AG20443 (cell line): ENCODE measurements at places on chromosomes 7 and 10.

DNA sequence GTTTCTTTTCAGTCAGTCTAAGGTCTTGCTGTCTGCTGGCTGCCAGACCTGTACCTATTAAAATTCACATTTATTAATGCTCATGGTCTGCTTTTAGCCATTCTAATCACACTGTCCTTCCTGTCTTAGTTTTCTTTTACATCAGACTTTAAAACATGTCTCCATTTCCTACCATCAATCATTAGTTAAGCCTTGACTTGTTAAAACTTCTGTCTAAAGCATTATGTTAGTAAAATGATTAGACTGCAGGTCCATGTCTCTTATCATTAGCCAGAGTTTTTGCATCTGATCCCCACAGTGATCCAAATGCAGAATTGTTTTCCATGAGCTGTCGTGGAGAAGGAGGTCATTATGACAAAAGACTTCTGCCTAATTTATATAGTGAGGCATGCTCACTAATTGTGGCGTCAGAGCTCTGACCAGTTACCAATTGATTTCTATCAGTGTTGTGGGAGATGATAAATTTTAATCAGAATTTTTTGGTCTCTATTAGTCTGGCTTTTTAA is 226.5 kb downstream of the DKK1 start:
- no peak for DNase-seq

DNA sequence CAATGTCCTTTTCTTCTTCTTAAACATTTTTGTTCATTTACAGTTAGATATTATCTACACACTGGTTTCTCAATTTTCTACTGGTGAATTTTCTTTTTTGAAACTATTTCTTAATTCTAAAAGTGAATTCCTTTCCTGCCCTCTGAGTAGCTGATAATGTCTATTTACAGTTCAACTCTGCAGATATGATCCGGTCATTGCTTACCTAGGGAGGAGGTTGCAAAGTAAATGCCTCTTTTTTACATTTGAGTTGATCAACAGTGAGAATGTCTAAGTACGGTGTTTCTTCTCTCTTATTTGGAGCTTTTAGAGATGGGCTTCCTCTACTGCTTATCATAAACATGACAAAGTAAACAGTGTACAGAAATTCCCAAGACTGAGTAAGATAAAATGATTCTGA is 20.6 kb upstream of the ORC5 start:
- DNase-seq, result no peak

DNA sequence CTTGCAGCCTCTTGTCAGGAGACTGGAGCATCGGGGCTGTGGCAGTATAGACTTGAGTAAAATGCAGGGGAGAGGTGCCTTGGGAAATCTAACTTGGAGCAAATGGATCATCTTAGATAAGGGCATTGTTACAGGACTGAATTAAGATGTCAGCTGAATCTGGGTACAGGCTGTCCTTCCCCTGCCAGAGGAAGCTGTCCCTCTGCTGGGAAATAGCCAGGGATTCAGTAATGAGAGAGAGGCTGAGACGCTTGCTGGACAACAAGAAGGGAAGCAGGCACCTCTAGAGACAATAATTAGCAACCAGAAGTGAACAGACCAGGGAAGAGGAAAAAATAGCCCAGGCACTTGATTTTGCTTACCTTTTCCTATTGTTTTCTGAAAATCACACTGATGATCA is 20.7 kb upstream of the RAPGEF5 start:
- no peak for DNase-seq

GRCh38 chr7:14144538-14144937 is 155.1 kb upstream of the ETV1 start:
- no peak for DNase-seq

DNA sequence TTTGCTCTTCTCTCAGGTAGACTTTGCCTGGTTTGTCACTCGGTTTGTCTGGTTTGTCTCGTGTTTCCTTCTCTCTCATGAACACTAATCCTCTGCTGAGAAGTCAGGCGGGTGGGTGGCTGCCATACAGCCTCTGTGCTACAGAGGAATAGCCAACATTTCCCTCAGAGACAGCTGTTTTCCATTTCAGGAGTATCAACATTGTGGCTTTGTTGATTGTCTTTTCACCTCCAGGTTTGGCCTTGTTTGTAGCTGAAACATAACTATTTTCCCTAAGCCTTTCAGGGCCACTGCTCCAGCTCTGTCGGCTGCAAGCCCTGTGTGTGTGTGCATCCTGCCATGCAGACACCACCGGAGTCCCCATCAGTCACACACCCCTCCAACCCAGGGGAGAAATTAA is 122.8 kb downstream of the BAMBI start:
- peak; percentile 24 for DNase-seq

DNA sequence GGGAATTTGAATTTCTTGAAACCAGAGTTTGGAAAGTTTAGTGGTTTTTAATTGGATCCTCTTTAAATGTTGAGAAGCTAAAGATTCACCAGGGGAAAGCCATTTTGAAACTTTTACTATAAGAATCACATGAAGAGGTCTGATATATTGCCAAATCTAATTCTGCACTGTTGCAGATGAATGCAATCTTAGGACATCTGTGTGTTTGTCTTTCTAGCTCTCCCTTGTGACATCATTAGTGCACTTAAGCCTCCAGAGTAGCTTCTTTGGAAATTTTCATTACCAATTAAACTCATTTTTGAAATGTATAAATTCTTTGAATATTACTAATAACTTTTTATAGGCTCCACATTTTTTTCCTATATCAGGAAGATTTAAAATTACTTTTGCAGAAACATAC is 160.2 kb downstream of the BICC1 start:
- peak; percentile 22 for DNase-seq

DNA sequence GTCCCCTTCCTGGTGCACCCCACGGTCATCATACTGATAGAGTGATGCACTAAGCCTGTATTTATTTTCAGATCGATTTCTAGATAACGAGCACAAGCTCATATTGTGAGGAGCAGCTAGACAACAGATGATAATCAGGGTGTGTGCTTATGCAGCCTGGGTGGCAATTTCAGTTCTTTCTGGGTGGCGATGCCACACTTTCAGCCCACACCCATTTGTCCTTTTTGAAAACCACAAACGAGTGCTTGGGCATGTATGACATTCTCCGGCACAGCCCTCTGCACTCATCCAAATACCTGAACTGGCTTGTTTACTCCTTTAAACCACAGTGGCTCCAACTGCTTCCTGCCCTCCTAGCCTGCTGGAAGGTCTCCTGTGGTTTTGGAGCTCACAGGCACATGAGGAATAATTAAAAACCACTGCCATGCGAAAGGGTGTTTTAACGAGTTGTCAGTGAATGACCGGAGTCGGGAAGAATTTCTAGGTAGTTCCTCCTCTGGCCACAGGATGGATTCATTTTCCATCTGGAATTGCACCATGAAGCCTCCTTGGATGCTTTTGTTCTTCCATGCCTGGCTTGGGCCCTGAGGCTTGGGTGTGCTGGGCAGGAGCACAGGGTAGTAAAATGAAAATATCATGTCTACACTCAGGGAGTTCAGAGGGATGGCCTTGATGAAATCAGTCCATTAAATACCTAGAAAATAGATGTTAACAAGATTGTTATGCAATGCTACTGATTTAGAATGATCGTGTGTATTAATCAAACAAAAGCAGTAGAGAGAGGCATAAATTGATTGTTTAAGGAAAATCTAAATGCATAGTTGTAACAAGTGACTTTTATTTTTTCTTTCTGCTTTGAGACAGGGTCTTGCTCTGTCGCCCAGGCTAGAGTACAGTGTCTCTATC is 52.4 kb upstream of the ITGB1 start:
- peak; percentile 77 for DNase-seq

- no peak for DNase-seq
These were observed 84.5 kb downstream of the AVL9 start for GRCh38 chr7:32579776-32580175.

GRCh38 chr10:130546841-130547240 is 410.6 kb downstream of the GLRX3 start:
- no peak for DNase-seq

DNA sequence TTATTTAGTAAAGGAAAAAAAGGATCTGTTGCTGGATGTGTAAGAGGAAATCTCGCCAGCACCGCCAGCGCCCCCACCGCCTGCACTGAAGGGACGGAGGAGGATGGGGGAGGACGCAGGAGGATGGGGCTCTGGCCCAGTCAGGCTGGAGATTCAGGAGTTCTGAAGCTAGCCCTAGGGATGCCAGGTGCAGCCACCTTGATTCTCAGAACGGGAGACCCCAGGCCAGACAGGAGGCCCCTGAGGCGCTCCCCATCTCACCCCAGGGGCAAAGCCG is 1.3 kb downstream of the CAMK2B start:
- no peak for DNase-seq

GRCh38 chr10:117353684-117354083 is 21.6 kb downstream of the PDZD8 start:
- DNase-seq, result no peak

GRCh38 chr7:30285536-30286284 is 1.3 kb downstream of the ZNRF2 start:
- peak; percentile 24 for DNase-seq

- DNase-seq, result no peak
These were observed 205.2 kb downstream of the COBL start for GRCh38 chr7:51111241-51111940.

DNA sequence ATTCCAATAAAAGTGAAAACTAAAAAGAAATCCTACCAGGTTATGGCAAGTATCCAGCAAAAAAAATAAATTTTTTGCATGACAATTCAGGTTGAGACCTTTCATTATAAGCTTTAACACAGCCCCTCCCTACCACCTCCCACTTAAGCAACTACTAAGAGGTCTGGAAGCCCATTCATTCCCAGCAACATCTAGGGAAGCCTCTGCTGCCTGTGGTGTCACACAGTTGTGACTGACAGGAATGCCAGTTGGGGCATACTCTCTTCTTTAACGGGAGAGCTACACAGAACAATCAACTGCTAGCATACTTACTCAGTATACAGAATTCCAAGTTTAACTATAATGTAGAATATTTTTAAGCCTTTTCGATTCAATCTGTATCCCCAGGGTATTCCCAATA is 27.8 kb downstream of the ABI1 start:
- DNase-seq, result no peak

DNA sequence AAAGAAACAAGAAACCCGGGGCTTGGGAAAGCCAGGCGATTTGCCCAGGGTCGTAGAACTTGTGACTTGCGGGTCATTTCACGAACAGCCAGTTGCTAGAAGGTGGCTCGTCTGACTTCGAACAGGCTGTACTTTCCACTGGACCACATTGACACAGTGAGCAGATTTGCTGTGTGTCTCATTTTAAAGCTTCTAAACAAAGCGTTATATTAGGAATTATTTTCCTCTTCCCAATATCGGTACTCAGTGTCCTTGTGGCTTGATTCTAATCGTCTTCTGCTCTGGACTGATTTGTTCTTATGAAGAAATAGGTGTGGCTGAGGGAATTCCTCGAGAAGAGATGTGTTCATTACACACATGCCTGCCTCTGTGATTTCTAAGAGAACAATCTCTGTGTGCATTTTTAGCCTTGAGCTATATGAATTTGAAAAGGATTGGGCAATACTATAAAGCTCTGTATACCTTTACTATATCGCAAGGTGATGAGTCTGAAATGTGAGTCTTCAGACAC is 150.0 kb upstream of the PRR15 start:
- no peak for DNase-seq

- DNase-seq, result no peak
These were observed 54.8 kb downstream of the ATAD1 start for GRCh38 chr10:87763086-87763861.

DNA sequence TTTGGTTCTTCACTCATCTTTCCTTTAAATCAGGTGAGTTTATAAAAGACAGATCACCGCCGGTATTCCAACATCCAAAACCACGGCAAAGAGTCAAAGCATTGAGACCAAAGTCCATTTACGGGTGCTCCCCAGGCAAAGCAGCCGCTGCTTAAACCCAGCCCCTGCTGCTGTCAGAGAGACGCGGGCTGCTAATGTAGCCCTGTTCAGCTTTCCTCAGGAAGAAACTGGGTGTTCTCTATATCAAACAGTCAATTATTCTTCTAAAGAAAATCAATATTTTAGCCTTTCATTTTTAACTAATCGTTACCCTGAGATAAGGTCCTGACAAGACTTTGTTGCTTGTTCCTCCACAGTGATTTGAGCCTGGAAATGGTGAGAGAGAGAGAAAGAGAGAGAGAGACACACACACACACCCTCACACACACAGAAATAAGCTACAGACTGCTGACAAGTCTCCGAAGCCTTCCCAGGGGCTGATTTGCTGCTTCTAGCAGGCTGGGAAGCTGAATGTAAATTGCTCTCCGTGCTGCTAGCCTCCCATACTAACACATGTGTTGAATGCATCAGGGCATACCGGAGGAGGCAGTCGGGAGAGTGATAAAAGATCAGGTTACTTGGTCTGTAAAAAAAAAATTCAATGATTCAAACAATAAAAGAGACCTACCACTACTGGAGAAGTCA is 183.0 kb upstream of the ANK3 start:
- peak; percentile 37 for DNase-seq

GRCh38 chr10:37434091-37434490 is 308.7 kb downstream of the ANKRD30A start:
- no peak for DNase-seq

DNA sequence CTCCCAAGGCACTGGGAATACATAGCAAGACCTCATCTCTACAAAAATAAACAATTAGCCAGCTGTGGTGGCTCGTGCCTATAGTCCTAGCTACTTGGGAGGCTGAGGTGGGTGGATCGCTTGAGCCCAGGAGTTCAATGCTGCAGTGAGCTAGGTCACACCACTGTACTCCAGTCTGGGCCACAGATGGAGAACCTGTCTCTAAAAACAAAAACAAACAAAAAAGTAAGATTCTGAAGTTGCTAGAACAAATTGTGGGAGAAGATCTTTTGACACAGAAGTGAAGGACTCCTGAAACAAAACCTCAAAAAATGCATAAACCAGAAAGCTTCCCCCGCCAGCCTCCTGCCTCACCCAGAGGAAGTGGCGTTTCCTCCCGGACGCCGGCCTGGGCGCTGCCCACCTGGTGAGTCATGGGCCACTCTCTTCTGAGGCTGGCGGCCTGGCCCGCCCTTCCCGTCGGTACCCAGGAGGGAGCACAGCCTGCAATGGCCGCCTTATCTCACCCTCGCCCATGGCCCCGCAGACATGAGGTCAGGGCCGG is 25.4 kb upstream of the ELN start:
- DNase-seq, result peak; percentile 82

- DNase-seq, result no peak
These were observed 67.9 kb upstream of the AFAP1L2 start for GRCh38 chr10:114471906-114472876.

- DNase-seq, result no peak
These were observed 1178.5 kb upstream of the C7orf33 start for GRCh38 chr7:147412109-147412508.

- DNase-seq, result peak; percentile 50
These were observed 198.8 kb downstream of the TNS3 start for GRCh38 chr7:47383072-47383471.

GRCh38 chr7:103821092-103821491 is 168.4 kb downstream of the RELN start:
- DNase-seq, result no peak

GRCh38 chr10:102425444-102425843 is 4.8 kb downstream of the FBXL15 start:
- DNase-seq, result no peak

DNA sequence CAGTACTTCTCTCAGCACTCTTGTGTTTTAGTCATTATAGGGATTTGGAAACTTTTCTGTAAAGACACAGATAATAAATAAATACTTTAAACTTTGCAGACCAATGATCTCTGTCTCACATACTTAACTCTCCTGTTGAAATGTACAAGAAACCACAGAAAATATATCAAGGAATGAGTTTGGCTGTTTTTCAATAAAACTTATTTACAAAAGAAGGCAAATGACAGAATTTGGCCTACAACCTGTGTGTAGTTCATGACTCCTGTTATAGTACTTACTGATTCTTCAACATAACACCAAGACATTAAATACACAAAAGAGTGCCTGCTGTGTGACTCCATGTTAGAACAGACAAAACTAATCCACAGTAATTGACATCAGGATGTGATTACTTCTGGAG is 510.0 kb upstream of the PHF14 start:
- DNase-seq, result no peak

- no peak for DNase-seq
These were observed 128.8 kb upstream of the FZD8 start for GRCh38 chr10:35770817-35771355.
